ENCODE measurements at places on chromosomes 3 and 15.

DNA sequence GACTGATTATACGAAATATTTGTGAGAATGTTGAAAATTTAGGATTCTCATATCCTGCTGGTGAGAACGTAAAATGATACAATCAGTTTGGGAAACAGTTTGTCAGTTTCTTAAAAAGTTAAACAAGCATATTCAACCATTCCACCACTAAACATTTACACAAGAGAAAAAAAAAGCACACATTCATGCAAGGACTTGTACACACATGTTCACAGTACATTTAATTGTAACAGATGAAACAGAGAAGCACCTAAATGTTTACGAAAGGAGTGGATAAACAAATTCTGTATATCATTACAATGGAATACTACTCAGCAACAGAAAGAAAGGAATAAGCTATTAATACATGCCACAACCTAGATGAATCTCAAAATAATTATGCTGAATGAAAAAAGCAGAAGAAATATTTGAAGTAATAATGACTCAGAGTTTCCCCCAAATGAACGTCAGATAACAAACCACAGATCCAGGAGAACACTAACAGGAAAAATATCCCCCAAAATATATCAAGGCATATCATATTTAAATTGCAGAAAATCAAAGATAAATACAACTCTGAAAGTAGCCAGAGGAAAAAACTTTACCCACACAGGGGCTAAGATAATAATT, 14.3 kb downstream of the ANKRD28 start:
- peaks cover 15% of the 10 kb centered on the region for H3K4me1 ChIP-seq
- H3K36me3 ChIP-seq: peaks cover 11% of the 10 kb centered on the region
- DNase-seq: no peak
- H3K27me3 ChIP-seq: no peaks in the 10 kb centered on the region
- H3K27ac ChIP-seq: no peak overlapping the region

DNA sequence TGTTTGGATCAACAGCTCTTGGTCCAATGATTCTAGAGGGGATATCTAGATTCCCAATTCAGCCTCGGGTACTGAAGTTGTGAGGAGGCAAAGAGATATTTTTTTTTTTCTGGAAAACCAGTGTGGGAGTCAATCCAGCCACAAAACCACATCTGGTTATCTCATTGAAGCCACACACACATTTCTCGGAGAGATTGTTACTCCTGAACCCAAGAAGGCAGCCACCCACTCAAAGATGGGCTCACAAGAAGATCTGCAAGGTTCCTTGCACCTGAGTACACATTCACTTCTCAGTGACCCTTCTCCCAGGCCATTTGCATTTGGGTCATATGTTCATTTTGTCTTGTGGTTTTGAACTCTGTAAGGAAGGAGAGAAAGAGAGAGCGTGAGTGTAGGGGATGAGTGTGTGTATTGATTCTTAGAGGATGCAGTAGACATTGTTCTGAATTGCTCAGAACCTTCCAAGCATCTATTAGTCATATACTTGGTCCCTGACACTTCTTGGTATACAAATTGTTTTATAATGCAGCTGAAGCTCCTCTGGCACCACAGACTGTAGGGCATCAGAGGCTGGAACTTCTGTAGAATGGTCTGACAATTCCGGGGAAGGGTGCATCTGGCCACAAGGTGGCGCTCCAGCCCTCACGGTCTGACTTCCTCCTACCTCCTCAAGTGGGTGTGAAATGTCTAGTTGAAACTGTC, 39.3 kb upstream of the TRA2B start:
- peaks cover 15% of the 10 kb centered on the region for H3K27me3 ChIP-seq
- no peak overlapping the region for H3K4me3 ChIP-seq
- peaks cover 14% of the 10 kb centered on the region for H3K4me1 ChIP-seq
- DNase-seq: peak; percentile 80
- no peaks in the 10 kb centered on the region for H3K36me3 ChIP-seq
- H3K27ac ChIP-seq: no peak overlapping the region

DNA sequence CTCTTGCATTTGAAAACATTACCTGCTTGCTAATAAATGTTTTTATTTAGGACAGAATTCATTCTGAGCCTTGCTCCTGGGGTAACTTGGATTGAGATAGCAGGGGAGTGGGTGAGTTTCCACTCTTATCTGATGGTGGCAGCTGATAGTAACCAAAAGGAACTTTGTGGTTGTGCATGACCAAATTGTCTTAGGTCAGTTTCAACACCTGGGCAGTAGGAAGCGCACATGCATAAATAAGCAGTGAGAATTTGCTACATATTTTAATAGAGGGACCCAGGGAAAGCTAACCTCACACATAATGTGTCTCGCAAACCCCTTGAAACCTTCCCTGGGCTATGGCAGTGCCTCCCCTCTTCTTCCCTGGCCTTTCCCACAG, 65.4 kb upstream of the XCR1 start:
- no peak overlapping the region for H3K4me3 ChIP-seq
- H3K27ac ChIP-seq: no peak overlapping the region
- DNase-seq: no peak
- H3K36me3 ChIP-seq: no peaks in the 10 kb centered on the region
- H3K4me1 ChIP-seq: peaks cover 30% of the 10 kb centered on the region
- H3K27me3 ChIP-seq: peaks cover 19% of the 10 kb centered on the region

GRCh38 chr3:194368918-194369317, 625 bp downstream of the LRRC15 start:
- H3K4me1 ChIP-seq: no peaks in the 10 kb centered on the region
- no peak overlapping the region for H3K4me3 ChIP-seq
- no peak for DNase-seq
- peaks cover 47% of the 10 kb centered on the region for H3K27me3 ChIP-seq
- H3K27ac ChIP-seq: no peak overlapping the region

DNA sequence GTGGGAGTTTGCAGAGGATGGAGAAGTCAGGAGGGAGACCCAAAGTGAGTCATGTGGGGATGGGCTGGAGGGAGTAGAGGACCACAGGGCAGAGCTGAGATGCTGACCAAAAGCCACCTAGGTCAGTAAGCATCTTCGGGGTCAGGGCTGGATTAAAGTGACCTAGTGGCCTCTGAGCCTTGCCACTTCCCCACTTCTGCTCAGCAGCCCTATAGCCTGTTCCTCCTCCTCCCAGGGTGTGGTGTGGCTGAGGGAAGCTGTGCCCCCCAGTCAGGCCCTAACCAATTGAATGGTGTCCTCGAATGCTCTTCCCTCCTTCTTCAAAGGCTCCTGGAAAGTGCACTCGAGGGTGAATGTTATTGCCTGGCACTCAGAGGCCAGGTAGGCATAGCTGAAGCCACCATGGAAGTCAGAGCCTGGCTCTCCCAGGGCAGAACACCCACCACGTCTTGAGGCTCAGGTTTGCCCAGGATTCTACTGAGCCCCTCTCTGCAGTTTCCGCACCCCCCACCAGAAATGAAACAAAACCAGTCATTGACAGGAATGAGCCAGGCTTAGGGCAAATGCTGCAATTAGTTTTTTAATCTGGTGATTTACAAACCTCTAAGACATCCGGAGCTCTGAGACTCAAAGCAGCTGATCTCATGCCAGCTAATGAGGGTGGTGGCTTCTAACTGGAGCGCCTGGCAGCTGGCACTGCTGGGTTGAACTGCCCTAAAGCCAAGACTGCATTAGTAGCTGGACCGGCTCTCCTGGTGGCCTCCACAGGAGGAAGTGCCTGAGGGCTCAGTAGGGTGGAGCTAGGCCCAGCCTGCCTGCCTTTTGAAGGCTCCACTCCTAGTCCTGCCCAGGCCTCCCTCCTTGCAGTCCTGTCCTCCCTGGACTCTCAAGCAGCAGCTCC, 26.0 kb upstream of the VIPR1 start:
- H3K27ac ChIP-seq: no peak overlapping the region
- no peak overlapping the region for H3K4me3 ChIP-seq
- H3K27me3 ChIP-seq: peaks cover 1% of the 10 kb centered on the region

- no peak overlapping the region for H3K27ac ChIP-seq
- DNase-seq: no peak
- H3K27me3 ChIP-seq: peaks cover 4% of the 10 kb centered on the region
- H3K4me3 ChIP-seq: no peak overlapping the region
These were observed 277.2 kb downstream of the TBL1XR1 start for GRCh38 chr3:176919836-176920765.

DNA sequence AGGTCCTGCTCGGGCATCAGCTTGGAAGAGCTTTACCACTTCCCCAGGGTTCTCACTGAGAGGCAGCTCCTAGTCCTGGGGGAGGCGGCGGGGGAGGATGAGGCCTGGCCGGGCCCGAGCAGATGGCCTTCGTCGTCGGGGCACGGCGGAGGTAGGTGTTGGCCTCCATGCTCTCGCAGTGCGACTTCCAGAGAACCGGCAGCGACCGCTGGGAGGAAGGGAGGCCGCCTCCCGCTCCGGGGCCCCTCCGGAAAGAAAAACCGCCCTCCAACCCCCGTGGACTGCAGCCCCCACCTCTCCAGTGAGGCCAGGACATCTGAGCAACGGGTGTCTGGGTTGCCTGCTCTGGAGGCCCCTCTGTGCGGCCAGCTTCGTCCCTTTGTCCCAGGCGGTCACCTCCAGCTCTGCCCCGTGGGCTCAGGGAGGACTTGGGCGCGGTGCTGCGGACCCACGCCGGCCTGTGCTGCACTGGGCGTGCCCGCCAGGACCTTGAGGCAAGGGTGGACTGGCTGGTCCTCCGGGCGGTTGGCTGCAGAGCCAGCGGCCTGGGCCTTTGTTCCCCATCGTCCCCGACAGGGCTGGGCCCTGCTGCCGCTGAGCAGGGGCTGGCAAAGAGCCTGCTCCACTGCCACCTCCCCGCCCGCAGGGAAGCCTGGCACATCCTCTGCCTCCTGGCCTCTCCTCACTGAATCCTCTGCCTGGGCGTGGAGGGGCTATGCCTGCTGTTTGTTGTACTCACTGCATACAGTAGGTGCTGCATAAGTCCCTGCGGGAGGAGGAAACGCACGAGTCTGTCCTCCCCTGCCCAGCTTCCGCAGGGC, 13.6 kb upstream of the GP9 start:
- peaks cover 3% of the 10 kb centered on the region for H3K36me3 ChIP-seq
- peak overlapping the region; percentile 22 for H3K4me3 ChIP-seq
- no peak for DNase-seq
- peaks cover 4% of the 10 kb centered on the region for H3K27me3 ChIP-seq
- no peak overlapping the region for H3K27ac ChIP-seq
- H3K4me1 ChIP-seq: peaks cover 3% of the 10 kb centered on the region

GRCh38 chr15:64050281-64051092, 4.2 kb upstream of the DAPK2 start:
- H3K4me1 ChIP-seq: peaks cover 9% of the 10 kb centered on the region
- DNase-seq: no peak
- peaks cover 22% of the 10 kb centered on the region for H3K27me3 ChIP-seq
- no peak overlapping the region for H3K27ac ChIP-seq

DNA sequence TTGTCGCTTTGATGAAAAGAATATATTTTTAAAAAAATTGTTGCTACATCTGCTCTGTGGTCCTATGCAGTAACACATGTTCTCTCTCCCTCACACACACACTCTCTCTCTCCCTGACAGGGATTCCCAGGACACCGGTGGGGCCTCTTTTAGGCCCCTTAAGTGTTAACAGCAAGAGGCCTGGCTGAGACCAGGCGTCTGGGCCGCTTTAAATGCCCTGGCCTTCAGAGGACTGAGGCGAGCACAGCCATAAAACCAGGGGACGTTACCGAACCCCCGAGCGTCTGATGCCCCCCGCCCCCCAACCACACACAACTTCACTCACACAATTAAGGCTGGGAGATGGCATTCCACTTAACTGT, 1.7 kb downstream of the BNC1 start:
- H3K4me1 ChIP-seq: peaks cover 6% of the 10 kb centered on the region
- H3K36me3 ChIP-seq: no peaks in the 10 kb centered on the region
- H3K4me3 ChIP-seq: no peak overlapping the region
- DNase-seq: no peak

- H3K4me1 ChIP-seq: no peaks in the 10 kb centered on the region
- no peak for DNase-seq
- H3K4me3 ChIP-seq: no peak overlapping the region
- no peaks in the 10 kb centered on the region for H3K36me3 ChIP-seq
These were observed 243.5 kb upstream of the TPM1 start for GRCh38 chr15:62799037-62799436.

GRCh38 chr3:185470323-185470722, 28.5 kb downstream of the TMEM41A start:
- H3K27ac ChIP-seq: no peak overlapping the region
- peaks cover 15% of the 10 kb centered on the region for H3K36me3 ChIP-seq
- DNase-seq: no peak
- H3K27me3 ChIP-seq: no peaks in the 10 kb centered on the region
- H3K4me3 ChIP-seq: no peak overlapping the region

- no peak for DNase-seq
- no peaks in the 10 kb centered on the region for H3K4me1 ChIP-seq
- H3K27ac ChIP-seq: no peak overlapping the region
These were observed 11.6 kb downstream of the TAMM41 start for GRCh38 chr3:11835028-11835639.

DNA sequence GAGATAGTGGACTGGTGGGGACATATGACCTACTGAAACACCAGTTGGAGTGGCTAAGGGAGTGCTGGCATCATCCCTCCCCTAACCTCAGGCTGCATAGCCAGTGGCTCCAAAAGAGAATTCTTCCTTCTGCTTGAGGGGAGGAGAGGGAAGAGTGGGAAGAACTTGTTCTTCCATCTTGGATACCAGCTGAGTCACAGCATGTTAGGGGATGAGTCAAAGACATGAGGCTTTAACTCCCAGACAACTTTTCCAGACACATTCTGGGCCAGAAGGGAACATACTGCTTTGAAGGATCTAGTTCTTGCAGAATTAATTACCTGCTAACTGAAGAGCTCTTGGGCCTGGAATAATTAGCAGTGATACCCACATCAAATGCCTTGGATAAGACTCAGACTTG, 36.8 kb upstream of the PEX5L start:
- H3K27ac ChIP-seq: no peak overlapping the region
- H3K36me3 ChIP-seq: no peaks in the 10 kb centered on the region
- H3K27me3 ChIP-seq: peaks cover 3% of the 10 kb centered on the region
- H3K4me1 ChIP-seq: no peaks in the 10 kb centered on the region

GRCh38 chr3:31167666-31168065, 273.2 kb upstream of the GADL1 start:
- no peak overlapping the region for H3K27ac ChIP-seq
- no peak overlapping the region for H3K4me3 ChIP-seq
- H3K4me1 ChIP-seq: peaks cover 6% of the 10 kb centered on the region
- DNase-seq: no peak
- no peaks in the 10 kb centered on the region for H3K27me3 ChIP-seq

DNA sequence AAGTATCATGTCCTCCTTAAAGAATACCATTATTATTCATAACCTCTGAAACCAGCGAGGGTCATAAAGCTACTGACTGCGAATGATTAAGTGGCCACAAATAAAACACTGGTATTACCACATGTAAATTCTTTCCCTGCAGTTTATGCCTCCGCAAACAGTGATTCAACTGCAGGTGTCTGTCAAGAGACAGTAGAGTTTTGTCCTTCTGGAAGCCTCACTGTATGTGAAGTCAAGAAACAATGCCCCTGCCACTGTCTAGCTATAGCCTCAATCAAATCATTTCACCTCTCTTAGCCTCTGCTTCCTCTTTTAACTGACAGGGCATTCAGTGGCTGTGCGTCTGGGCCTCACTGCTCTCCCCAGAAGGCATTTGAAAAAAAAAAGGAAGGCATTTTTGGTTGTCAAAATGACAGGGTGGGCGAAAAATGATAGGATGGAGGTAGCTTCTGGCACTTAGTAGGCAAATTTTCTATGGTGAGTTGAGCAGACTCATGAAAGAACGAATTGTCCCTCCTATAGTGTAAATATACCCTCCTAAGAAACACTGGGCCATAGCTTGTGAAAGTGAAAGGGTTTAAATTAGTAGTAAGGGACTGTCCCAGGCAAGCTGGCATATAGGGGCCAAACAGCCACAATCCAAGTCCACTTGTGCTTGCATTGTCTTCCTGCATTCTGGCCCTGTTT, 66.7 kb downstream of the FILIP1L start:
- H3K36me3 ChIP-seq: peaks cover 6% of the 10 kb centered on the region
- H3K27ac ChIP-seq: peak overlapping the region; percentile 59
- H3K4me3 ChIP-seq: no peak overlapping the region
- H3K4me1 ChIP-seq: peaks cover 14% of the 10 kb centered on the region
- peak; percentile 14 for DNase-seq

Data from activated naive CD8-positive, alpha-beta T cell treated with anti-CD3 and anti-CD28 coated beads for 36 hours (primary cell).